ENCODE measurements at places on chromosomes 13 and 19. TPM values are rescaled to one million over a fixed set of nuclear protein-coding genes. Genes with fewer than 3 reads are reported as not detected.

The CYP2A7 gene
- total RNA-seq: 7.4 TPM

DNA sequence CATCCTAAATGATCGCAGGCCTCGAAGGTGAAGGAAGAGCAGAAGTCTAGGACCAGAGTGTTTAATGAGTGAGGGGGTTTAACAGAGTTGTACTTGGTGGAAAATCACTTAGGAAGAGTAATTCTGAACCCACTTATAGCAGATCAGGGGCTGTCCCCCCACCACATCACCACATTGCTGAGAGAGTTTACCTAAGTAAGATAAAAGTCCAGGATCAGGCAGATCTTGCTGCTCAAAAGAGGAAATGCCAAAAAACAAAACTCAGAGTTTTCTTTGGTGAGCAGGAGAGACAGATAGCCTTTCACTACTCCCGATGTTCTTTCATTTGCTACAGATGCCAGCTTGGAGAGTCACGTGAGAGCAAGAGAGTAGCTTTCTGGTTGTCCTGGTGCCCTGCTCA is 15.4 kb downstream of the ZNF317 start:
- no peak overlapping the region for H3K27ac ChIP-seq
- no peak for DNase-seq

DNA sequence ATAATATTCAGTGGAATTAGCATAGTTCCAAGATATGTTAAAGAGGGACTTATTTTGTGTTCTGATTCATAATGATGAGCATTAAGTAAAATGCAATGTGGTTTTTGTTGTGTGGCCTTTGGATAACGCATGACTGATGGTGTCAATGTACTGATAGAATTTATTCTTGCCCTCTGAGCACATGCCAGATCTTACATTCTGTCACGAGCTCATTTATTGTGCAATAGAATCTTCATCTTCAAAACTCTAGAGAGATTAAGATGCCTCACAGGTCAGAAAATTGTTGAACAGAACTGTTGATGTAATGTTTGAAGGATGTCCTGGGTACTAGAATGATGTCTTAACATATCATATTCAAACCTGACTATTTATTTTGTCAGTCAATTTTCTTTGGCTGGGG is 148.0 kb upstream of the HTR2A start:
- H3K36me3 ChIP-seq: no peaks in the 10 kb centered on the region
- H3K4me1 ChIP-seq: no peaks in the 10 kb centered on the region
- no peak for DNase-seq
- no peak overlapping the region for H3K4me3 ChIP-seq

The ONECUT3 gene
- not detected for total RNA-seq

DNA sequence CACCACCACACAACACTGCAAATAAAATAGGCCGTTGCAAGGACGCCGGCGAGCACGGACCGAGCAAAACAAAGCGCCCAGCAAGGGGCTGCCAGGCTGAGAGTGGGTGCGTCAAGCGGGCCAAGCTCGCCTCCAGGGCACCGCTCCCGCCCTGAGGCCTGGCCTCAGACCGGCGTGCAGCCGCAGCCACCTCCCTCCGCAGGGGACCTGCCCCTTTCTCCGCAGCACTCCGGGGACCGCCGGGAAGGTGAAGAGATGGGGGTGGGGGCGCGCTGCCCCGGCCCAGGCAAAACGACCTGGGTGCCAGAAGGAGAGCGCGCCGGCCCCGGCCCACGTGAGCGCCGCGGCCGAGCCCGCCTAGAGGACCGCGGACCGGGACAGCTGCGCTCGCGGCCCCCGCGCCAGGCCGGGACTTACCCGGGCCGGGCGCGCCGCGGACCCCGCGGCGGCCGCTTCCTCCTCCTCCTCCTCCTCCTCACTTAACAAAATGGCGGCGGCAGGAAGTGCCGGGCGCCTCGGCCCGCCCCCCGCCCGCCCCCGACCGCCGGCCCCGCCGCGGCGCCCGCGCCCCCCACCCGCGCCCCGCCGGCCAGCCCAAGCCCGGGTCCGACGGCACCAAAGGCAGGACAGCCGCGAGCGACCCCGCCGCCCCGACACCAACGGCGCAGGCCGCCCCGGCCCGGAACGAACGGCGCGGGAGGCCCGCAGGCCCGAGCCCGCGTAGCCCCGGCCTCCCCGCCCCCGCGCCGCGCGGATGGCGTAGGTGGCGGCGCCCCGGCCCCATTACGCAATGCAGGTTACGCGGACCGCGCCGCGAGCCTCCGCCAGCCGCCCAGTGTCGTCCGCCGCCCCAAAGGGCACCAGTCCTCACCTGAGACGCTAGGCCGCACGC is 674 bp downstream of the BRD4 start:
- no peaks in the 10 kb centered on the region for H3K36me3 ChIP-seq
- H3K4me1 ChIP-seq: peaks cover 34% of the 10 kb centered on the region
- peak overlapping the region; percentile 98 for H3K27ac ChIP-seq
- DNase-seq: peak; percentile 59

DNA sequence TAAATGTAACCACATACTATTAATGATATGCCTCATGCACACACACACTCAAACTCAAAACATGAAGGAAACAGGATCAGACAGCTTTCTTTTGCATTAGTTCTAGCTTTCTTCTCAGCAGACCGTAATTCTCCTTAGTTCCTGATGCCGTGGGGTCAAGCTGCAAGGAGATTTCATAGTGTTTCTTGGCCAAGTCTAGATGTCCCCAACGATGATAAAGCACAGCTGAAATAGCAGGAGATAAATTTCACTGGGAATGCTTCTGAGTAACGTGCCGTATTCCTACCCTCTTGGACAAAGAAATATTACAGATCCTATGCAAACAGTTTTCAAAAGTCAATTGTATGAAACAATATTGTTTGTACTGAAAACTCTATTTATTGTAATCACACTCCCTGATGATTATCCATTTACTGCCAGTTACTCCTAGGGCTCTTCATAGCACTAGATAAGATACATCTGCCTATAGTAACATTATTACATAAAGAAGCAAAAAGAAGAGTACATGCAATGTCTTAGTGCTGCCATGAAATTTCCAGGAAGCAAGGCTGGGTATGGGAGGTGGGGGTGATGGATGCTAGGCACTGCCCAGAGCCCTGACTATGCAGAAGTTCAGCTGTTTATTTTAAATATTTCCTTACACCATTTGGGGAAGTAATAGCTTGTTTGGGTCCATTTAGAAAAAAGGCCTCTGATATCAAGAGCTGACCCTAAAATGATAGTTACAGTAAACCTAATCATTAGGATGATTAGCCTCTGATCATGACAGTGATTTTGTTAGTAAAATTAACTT is 16.5 kb upstream of the GGACT start:
- H3K27me3 ChIP-seq: no peaks in the 10 kb centered on the region
- peaks cover 7% of the 10 kb centered on the region for H3K36me3 ChIP-seq
- H3K27ac ChIP-seq: no peak overlapping the region
- DNase-seq: no peak
- H3K4me1 ChIP-seq: peaks cover 3% of the 10 kb centered on the region

DNA sequence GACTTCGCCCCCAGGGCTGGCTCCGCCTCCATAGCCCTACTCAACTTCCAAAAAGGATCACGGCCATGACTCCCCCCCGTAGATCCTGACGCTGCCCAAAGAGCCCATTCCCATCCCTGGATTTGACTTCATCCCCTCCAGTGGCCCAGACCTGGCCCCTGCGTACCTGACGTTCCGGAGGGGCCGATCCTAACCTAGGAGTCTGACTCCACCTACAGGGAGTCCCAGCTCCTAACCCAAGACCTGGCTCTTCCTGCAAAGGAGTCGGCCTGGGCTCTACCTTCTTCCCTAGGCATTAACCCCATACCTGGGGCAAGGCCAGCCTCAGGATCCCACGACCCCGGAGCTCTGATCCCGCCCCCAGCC is 10.8 kb downstream of the STAP2 start:
- no peak overlapping the region for H3K27ac ChIP-seq
- peaks cover 2% of the 10 kb centered on the region for H3K36me3 ChIP-seq
- H3K27me3 ChIP-seq: no peaks in the 10 kb centered on the region
- H3K4me1 ChIP-seq: peaks cover 3% of the 10 kb centered on the region
- DNase-seq: no peak

The CGB1 gene
- not detected for total RNA-seq

The DOCK9 gene
- total RNA-seq: 31.3 TPM

DNA sequence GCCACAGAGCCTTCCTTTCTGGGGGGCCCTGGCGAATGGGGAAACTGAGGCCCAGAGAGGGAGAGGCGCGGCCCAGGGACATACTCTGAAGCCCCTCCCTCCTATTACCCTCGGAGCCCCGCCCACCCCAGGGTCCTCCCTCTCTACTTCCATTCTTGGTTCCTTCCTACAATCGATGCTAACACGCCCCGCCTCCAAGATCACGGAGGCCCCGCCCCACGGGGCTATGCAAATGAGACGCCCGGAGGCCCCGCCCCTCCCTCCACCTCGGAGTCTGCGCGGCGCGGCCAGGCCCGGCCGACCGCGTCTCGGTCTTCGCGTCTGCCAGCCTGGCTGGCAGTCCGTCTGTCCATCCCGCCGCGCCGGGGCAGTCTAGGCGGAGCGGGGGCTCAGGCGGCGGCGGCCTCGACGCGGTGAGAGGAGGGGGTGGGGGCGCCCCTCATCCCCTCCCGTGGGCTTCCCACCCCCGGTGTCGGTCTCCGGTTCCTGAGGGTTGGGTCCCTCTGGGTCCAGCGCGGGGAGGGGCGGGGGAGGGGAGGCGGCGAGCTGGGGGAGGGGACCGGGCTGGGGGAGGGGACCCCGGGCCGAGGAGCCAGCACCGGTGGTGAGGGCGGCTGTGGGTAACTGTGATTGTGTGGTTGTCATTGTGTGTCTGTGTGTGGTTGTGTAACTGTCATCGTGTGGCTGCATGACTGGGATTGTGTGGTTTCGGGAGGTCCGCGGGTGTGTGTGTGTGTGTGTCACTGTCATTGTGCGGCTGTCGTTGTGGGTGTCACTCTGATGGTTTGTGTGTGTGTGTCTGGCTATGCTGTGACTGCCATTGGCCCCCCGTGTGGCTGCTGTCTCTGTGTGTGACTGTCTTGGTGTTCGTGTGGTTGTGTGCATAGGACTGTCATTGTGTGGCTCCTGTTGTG is at the start of gene PLPPR2:
Gene PLPPR2, plus strand, starts transcription at position 273 of the 914 bp plus-strand sequence. CDS start 2,242 bp downstream, outside the sequence.
- peak; percentile 85 for DNase-seq
- H3K4me1 ChIP-seq: peaks cover 4% of the 10 kb centered on the region
- H3K36me3 ChIP-seq: no peaks in the 10 kb centered on the region
- no peak within 1 kb of the TSS for H3K4me3 ChIP-seq

The F2RL3 gene
- total RNA-seq: 0.08 TPM

The PSG6 gene
- total RNA-seq: not detected

Data from liver (tissue), 10 donors.